ENCODE measurements at places on chromosomes 6 and 20. TPM values are rescaled to one million over a fixed set of nuclear protein-coding genes. Genes with fewer than 3 reads are reported as not detected.

The ID1 gene
- total RNA-seq: 213 TPM

DNA sequence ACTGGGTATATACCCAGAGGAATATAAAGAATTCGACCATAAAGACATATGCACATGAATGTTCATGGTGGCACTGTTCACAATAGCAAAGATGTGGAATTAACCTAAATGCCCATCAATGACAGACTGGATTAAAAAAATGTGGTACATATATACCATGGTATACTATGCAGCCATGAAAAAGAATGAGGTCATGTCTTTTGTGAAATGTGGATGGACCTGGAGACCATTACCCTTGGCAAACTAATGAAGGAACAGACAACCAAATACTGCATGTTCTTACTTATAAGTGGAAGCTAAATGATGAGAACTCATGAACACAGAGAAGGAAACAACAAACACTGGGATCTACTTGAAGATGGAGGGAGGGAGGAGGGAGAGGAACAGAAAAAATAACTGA lies 186.7 kb upstream of the SSTR4 start:
- DNase-seq: no peak

DNA sequence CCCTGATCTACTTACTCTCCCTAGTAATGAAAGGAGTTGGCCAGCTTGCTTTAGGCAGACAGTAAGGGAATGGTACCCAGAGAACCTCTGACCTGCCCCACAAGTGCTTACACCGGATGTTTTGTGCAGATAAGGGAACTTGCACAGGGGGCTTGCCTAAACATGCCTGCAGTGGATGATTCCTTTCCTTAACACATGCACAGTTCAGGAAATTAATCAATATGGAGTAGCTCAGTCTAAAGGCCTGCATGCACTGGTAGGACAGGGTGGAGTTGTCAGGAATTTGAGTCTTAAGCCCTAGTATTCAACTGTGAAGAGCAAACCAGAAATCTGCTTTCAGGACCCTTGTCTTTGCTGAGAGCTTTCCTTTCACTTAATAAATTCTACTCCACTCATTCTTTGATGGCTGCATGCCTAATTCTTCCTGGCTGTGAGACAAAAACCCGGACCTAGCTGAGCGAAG lies 3.9 kb upstream of the TRIM38 start:
- DNase-seq: no peak

DNA sequence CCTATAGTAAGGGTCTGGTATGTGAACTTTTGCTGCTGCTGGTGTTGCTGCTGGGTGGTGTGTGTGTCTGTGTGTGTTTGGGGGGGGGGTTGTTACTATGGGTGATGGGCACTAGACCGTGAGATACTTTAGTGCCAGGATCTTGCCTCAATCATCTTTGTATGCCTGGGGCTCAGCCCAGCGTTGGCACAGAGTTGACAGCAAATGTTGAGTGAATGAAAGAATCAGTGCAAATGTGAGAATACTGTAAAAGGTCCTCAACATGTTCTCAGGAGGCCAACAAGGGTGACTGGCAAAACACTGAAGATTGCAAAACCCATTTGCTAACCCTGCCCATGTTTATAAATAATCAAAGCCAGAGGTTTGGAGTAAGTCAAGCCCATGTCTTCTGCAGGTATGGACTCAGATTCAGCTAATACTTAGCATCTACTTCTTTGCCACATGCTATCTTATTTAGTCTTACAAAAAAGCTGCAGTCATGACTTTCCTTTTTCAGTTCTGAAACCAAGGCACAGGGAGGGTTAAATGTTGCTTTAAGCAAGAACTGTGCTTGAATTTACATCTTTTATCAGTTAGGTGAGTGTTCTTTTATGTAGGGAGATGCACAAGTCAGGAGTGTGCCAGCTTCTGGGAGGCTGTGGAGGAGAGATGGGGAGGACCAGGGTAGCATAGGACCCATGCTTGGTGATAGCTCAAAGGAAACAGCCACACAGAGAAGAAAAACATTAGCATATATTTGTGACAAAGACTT lies 125.3 kb upstream of the SPACA1 start:
- no peak for DNase-seq

The RREB1 gene
- 14.2 TPM for total RNA-seq

- no peak for DNase-seq
These were observed 3.5 kb upstream of the PLCG1 start for GRCh38 chr20:41133709-41134361.

DNA sequence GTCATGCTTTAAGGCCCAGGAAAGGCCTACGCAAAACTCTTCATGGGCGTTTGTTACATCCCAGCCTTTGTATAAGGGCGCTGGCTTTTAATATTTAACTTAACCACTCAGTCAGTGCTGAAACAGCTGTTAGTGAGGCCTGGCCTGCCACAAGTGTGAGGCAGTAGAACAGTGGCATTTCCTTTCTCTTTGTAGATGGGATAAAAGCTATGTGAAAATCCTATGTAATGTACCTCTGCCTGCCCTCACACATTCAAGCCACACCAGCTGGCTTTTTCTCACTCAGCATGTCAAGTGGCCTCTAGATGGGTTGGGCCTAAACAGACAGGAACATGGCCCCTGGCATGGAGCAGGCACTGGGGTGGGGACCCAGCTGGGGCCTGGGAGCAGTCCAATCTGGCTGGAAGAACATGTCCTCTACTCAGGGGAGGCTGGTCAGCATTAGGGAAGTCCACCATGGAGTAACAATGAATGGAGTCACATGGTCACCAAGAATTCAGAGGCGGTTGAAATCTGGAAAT lies 20.7 kb downstream of the CGA start:
- no peak for DNase-seq

GRCh38 chr6:82458705-82459104 lies 95.1 kb downstream of the TPBG start:
- no peak for DNase-seq

DNA sequence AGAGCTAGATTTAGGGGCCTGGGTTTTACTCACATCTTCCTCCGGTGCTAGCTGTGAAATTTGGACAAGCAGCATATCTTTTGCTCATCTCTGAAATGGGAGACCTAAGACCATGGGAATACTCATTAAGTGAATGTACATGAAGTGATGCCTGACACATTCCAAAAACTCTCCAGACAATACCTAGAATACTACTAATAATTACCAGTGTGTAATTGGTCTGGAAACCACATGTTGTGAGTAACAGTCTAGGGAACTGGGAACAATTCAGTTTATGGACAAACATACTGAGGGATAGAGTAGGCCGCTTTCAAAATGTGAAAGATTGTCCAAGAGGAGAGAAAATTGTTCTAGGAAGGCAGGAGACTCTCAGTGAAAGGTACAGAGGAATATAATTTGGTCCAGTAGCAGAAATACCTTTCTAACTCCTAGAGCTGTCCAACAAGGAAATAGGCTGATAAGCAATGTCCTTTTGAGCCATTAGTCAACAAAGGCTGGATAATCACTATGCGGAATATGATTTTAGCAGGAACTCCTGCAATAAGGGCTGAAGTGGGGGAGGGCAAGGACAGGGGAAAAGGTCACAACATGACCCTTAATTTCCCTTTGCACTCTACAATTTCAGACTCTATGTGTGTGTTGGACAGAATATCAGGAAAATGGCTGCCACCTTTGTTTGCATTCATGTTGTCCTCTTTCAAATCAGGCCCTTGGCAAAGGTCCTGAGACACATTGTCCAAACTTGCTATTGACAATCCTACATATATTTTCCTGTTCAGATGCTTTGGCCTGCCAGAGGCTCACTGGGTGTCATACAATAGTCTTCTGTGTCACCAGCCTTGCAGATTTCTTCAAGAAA lies 315.4 kb downstream of the PLCB1 start:
- no peak for DNase-seq

- no peak for DNase-seq
These were observed 432.8 kb downstream of the GRIK2 start for GRCh38 chr6:101826269-101826668.

Data from pulmonary artery endothelial cell (primary cell).